Activated CD4-positive, CD25-positive, alpha-beta regulatory T cell (primary cell): ENCODE measurements at places on chromosomes 3 and 15.

- no peak for DNase-seq
These were observed 20.7 kb upstream of the GSK3B start for GRCh38 chr3:120114981-120115380.

GRCh38 chr15:68646156-68646555, 67.4 kb downstream of the CORO2B start:
- DNase-seq, result no peak

DNA sequence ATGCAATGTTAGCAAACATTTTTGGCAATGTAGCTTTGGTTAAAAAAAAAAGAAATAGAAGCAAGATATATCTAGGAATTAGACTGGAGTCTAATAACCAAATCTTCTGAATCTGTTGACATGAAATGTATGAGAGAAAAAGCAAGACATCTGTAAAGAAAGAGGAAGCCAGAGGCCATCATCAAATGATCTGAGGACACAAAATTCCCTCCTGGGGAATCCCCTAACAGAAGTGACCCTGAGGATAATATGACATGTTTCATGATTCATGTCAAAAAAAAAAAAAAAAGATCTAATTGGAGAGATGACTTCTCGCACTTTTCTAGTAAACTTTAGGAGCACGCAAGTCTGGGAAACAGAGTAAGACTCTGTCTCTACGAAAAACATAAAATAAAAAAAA, 70.9 kb downstream of the IMPG2 start:
- no peak for DNase-seq

- DNase-seq, result no peak
These were observed 218.9 kb downstream of the PLOD2 start for GRCh38 chr3:145942052-145942451.

DNA sequence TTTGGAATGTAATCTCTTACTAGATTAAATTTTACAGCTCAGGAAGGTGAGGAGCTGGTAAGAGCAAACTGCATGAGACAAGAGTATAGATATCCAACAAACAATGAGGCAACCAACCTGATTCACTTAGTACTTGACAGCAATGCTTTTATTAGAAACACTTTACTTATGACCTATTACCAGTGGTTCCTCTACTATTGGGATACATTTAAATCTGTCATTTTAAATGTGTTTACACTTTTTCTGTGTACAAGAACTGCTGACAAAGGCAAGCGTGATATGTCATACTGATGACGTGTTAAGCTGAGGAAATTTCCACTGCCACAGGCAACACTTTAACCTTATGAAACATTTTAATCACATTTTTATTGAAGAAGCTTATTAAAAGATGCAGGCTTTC, 1043.3 kb downstream of the FHIT start:
- no peak for DNase-seq

GRCh38 chr3:172776049-172776717, 25.7 kb downstream of the ECT2 start:
- DNase-seq, result no peak

DNA sequence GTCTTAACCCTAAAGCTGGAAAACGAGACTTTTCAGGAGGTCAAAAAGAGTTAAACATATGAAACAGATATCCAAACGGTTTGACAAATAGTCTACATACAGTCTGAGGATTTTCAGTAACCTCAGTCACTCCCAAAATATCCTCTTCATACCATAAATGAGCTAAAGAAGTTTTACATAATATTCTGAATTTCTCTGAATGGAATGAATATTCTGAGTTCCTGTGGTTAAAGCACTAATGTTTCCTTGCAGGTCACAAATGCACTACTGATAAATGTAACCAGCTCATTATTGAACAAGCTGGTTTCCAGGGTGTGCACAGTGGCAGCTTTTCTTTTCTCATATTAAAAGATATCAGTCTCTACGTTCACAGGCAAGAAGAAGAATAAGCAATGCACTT, 137.4 kb upstream of the POU1F1 start:
- DNase-seq, result no peak

DNA sequence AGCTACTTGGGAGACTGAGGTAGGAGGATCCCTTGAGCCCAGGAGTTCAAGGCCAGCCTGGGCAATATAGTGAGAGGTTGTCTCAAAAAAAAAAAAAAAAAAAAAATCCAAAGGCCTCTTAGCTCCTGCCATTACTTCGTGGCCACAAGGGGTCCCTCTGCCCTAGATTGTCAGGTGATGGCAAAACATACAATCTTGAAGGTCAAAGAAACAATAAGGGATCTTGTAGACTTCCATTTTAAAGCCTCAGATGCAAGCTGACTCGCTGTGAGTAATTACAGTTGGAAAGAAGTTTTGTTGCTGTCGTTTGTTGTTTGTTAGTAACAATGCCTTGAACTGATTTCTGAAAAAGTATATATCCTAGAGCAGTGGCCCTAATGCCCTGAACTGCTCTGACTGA, 55.9 kb upstream of the PLCL2 start:
- DNase-seq, result no peak
